ENCODE measurements at places on chromosomes 12 and 14.

DNA sequence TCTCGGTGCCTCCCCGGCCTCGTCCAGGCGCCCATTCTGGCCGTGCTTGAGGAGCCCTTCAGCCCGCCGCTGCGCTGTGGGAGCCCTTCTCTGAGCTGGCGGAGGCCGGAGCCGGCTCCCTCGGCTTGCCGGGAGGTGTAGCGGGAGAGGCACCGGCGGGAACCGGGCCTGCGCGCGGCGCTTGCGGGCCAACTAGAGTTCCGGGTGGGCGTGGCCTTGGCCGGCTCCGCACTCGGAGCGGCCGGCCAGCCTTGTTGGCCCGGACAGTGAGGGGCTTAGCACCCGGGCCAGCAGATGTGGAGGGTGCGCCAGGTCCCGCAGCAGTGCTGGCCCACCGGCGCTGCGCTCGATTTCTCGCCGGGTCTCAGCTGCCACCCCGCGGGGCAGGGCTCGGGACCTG is 168.7 kb upstream of the RPL10L start:
- no peak for DNase-seq

DNA sequence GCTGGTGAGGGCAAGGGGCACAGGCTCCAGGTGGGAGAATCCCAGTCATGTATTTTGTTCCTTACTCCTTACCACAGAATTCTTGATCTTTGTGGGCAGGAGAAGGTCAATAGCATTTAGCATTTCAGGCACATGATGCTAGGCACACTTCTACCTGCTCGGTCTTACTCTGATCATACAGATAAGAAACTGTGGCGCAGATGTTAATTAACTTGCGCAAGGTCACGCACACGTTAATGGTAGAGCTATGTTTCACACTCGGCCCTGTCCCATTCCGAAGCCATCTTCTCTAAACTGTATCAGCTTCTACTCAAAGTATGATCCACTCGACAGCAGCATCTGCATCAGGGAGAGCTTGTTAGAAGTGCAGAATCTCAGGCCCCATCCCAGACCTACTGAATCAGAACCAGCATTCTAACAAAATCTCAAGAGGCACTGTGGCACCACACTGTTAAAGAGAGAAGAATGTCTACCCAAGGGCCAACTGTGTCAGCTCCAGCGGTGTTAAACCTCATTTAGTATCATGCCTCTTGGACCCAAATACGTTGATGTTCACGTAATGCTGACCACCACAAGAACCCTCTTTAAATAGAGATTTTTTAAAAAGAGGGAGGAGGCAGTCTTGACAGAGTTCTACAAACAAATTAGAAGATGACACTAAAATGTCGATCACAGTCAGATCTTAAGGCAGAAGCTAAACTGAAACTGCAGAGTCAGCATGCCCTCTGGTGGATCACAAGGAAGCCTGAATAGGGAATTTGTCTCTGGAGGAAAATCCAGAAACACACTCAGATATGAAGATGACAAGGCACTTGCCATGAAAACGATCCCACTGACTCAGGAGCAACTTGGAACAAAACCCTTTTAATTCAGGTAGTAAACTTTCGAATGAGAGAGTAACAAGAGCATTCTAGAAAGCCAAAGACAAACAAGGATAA is 7.3 kb downstream of the STXBP6 start:
- DNase-seq = no peak

GRCh38 chr14:76509311-76509710 is 133.4 kb downstream of the ESRRB start:
- no peak for DNase-seq

DNA sequence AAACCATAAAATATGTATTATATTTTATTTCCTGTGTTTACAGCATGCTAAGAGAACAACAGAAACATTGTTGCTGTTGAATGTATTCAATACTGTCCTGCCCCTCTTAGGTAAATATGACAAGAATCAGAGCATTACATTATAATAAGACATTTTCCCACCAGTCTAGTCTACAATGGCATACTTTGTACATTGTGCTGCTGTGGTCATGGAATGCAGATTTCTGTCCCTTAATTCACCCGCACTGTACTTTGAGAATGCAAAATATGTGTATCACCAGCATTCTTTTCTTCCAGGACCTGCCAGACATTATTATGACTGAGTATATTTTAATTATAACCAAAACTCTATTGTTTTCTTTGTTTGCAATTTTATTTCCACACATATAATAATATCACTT is 16.5 kb upstream of the OR10AD1 start:
- no peak for DNase-seq

DNA sequence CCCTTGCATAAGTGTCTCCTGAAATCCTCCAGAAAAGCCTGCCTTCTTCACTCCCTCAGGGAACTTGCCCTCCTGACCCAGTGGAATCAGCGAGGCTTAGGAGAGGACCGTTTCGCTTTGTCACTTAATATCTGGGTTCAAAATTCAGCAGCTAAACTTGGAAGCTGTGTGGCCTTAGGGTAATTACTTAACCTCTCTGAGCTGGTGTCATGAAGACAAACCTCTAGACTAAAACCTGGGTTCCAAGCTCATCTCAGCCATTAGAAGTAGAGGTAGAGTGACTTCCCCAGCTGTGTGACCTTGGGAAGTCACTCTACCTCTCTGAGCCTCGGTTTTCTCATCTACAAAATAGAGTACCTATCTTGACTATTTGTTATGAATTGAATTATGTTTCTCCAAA is 18.3 kb upstream of the RBM19 start:
- DNase-seq = no peak

GRCh38 chr12:66312189-66312588 is 9.9 kb downstream of the HELB start:
- no peak for DNase-seq

GRCh38 chr12:61808856-61809255 is 451.3 kb upstream of the USP15 start:
- DNase-seq = no peak

- no peak for DNase-seq
Observed at GRCh38 chr12:89539426-89540223, 13.8 kb upstream of the POC1B start.

- no peak for DNase-seq
Observed at GRCh38 chr14:104105071-104105821, 19.7 kb downstream of the ASPG start.

GRCh38 chr14:105317546-105317945 is 3.0 kb downstream of the PACS2 start:
- no peak for DNase-seq

GRCh38 chr14:81990312-81990761 is 456.7 kb upstream of the SEL1L start:
- peak; percentile 12 for DNase-seq

GRCh38 chr14:22770481-22771187 is 4.1 kb downstream of the OXA1L start:
- no peak for DNase-seq

DNA sequence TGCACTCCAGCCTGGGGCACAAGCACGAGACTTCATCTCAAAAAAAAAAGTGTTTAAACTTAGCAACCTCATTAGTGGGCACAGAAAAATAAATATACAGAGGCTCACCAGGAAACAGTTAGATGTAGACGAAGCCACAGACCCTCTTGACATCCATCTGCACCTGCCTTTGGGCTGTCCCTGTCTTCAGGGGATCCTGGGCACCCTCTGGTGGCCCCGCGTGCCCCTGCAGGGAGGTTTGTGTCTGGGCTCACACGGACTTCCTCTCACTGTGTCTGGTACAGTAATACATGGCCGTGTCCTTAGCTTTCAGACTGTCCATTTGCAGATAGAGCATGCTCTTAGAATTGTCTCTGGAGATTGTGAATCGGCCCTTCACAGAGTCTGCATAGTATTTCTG is 916.5 kb downstream of the TMEM121 start:
- no peak for DNase-seq

- DNase-seq = no peak
Observed at GRCh38 chr14:81009346-81009745, 53.9 kb downstream of the TSHR start.

- DNase-seq = no peak
Observed at GRCh38 chr14:23861666-23862065, 91.9 kb upstream of the DHRS4 start.

GRCh38 chr14:79896009-79896408 is 315.3 kb downstream of the DIO2 start:
- no peak for DNase-seq

DNA sequence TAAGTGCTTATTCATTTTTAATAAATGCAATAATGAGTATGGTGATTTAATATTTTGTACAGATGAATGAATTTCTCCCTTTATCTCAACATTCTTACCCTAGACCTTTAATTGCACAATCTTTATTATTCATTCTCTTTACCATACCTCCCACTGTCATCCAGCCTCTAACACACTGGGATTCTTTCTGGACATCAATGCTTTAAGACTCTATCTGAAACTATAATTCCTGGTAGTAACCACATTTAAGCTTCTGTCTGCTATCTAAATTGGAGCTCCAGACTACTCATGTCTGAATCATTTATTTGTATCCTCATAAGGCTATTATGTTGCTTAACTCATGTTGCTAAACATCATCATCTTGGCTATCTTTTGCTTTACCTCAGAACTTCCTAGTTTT is 270.2 kb downstream of the ALG10B start:
- DNase-seq = no peak

DNA sequence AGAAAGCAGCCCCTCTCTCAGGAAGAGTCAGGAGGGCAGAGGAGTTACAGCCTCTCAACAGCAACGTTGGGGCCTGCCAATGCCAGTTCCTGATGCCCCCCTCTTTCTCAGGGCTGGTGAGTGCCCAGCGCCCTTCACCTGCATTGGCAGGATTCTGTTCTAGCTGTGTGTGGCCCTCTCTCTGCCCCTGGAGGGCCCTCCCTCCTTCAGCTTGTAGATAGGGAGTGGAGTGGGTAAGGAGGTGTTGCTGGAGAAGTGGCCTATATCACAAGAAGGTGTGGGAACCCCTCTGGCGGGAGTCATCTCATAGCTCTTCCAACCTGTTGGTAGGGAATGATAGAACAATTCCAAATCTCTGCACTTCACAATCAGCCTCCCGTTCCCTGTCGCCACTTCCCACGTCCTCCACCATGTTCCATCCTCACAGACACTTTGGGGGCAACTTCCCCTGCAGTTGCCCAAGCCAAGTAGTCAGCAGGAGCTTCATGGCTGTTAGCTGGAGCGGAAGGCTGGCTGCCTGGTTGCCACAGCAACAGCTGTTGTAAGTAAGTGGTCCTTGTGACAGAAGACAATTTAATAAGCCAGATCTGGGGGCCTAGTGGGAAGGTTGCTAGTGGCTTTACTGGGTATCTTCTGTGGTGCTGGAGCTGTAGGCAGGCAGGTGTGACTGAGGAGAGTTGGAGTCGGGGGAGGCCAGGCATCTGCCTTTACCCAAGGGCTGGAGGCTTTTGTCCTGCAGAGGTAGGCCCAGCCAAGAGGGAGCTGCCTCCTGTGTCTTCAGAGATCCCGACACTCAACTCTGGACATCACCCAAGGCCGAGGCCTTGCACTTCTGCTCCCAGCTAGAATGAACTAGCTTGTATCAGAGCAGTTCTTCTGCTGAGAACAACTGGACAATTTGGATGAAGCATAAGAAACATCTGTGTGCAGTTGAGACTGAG is 38.4 kb downstream of the GALNT16 start:
- DNase-seq = no peak

DNA sequence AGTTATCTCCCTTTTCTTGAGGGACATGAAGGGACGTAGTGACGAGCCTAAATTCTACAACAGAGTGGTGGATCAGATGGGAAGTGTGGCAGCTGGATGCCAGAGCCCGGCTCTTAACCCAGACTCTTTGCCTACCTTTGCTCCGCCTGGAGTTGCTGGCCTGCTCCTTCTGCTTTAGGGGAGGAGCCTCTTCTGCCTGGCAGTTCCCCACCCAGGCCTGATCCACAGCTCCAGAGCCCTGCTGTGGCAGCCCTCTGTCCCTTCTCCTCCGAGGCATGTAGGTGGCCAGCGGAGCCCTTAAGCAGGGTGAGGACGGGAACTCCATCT is 2.3 kb upstream of the PRPH start:
- DNase-seq = no peak

DNA sequence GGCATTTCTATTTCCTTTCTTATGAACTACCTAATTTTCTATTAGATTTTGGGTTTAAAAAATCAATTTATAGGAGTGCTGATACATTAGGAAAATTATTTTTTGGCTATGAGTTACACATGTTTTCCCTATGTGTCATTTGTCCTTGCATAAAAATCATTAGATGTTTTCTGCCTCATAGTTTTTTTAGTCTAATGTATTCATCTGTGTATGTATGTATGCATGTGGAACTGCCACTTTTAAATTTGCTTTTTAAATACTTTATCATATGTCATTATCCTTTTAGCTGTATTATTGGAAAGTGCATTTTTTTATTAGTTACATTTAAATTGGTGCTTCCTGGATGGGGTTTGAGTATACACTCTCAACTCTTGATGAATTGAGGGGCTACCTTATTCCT is 78.7 kb upstream of the CEP83 start:
- no peak for DNase-seq

GRCh38 chr12:5960783-5961182 is 15.7 kb upstream of the ANO2 start:
- no peak for DNase-seq

DNA sequence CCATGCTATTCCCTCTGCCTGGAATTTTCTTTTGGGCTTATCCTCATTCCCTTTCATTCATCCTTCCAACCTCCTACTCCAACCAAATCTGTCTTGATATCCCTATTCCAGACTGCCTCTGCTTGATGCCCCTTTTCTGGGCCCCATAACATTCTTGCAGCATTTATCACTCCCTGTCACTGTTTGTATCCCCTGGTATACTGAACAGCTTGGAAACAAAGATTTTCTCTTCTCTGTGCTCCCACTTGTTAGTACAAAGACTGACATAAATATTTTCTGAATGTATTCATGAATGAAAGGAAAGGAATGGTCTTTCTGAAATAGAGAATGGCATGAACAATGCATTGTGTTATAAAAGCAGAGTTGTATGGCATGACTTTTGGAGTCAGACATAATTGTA is 7.5 kb downstream of the IRAK4 start:
- no peak for DNase-seq

- no peak for DNase-seq
Observed at GRCh38 chr12:120588948-120589930, 8.0 kb upstream of the POP5 start.

- DNase-seq = no peak
Observed at GRCh38 chr12:53991077-53991460, 6.1 kb downstream of the HOXC10 start.

DNA sequence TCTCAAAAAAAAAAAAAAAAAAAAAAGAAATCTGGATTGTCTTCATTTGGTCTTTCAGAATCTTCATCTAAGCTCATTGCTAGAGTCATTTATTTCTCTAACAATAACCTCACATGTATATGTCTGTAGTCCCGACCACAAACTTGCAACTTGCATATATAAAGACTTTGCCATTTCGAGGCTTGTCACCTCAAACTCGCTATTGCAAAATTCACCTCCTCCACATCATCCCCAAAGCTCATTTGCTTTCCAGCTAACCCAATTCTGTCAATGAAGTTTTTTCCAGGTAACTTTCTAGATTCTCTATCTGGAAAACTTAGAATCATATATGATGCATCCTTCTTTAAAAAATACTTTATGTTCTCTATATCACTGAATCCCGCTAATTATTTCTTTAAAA is 393.2 kb upstream of the ATXN7L3B start:
- DNase-seq = no peak

DNA sequence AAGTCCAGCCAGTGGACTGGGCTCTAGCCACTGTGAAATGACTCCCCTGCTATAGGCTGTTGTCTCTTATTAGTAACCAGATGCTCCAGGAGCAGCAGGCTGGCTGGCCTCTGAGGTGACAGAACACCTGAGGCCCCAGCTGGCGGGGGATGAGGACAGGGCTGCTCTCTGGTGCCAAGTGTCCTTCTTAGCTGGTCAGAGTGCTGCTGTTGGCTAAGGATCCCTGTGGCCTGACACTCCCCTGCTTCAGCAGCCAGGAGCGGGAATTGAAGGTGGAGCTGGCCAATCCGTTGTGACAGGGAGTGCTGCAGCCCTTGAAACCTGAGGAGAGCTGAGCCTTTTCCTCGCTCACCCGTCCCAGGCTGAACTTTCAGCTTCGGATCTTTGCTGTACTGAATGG is 30.7 kb downstream of the TMEM229B start:
- DNase-seq = no peak

All from AG09319 (cell line).